ENCODE measurements at places on chromosomes 5 and 9.

- DNase-seq: no peak
Observed at GRCh38 chr9:136001231-136001630, 40.1 kb upstream of the UBAC1 start.

DNA sequence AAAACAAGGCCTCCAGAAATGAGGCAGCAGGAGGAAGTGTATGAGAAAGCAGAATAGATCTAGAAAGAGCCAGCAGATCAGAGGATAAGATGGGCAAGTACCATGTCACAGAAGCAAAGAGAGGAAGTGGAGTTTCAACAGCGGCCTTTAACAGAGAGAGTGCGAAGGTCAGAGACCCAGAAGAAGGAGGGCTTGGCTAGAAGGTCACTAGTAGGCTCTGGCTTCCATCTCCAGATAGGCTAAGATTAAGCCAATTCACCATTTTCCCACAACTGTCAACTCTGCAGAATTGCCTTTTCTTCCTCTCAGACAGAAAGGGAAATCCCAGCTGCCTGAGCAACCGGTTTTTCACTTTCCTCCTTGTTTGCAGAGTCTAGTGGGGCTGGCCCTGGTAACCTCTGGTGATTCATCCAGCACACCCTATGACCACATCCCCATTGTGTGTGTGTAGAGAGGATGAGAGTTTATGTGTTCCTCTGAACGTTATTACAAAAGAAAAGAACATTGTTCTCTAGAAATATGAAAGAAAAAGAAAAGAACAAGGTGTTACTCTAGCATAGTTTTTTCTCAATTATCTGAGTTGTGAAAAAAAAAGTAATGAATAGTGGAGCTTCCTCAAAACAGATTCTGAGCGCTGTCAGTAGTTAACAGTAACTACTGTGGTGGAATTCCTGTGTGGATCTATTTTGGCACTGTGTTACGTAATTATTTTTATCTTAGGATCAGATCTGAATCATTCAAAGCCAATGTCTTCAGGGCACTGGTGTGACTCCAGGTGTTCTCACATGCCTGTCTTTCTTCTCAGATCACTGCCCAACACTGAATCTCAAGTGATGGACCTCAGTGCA, 220.4 kb downstream of the ARRDC3 start:
- DNase-seq: no peak

GRCh38 chr9:16579872-16580432, 290.5 kb downstream of the BNC2 start:
- DNase-seq: no peak

DNA sequence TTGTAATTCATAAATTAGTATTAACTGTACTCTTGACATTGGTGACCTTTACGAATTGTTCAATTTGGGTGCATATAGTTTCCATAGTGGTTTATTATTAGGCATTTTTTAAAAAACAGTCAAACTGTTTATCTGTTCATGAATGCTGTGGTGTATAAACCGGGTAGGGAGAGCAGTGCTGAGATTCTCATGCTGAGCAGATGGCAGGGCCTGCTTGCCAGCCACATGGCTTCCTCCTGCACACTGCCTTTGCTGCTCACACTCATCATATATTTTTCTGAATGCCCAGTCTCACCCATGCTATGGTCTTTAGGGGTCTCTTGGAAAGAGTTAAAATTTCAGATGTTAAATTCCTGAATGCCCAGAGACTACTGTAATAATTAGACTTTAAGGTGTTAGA, 40.8 kb downstream of the NNT start:
- DNase-seq: no peak

GRCh38 chr5:133122711-133123110, 70.9 kb downstream of the HSPA4 start:
- DNase-seq: no peak

- no peak for DNase-seq
Observed at GRCh38 chr5:10671041-10672008, 89.7 kb downstream of the DAP start.

- no peak for DNase-seq
Observed at GRCh38 chr5:132099076-132099748, 25.6 kb downstream of the CSF2 start.

DNA sequence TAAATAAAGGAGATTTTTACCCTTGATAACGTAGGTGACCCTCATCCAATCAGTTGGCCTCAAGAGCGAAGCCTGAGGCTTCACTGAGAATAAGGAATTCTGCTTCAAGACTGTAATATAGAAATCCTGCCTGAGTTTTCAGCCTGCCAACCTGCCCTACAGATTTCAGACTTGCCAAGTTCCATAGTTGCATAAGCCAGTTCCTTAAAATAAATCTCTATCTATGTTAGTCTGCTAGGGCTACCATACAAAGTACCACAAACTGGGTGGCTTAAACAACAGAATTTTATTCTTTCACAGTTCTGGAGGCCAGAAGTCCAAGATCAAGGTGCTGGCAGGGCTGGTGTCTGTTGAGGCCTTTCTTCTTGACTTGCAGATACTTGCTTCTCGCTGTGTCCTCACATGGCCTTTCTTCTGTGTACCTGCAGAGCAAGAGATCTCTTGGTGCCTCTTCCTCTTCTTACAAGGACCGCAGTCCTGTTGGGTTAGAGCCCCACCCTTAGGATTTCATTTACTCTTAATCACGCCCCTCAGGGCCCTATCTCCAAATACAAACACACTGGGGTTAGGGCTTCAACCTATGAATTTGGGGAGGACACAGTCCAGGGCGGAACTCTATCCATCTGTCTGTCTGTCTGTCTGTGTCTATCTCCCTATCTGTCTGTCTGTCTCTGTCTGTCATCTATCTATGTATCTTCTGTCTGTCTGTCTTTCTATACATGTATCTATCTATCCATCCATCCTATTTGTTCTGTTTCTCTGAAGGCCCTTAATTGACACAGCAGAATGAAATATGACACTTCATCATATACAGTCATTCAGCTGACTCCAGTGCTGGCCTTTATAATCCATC, 17.0 kb upstream of the CMBL start:
- DNase-seq: no peak

DNA sequence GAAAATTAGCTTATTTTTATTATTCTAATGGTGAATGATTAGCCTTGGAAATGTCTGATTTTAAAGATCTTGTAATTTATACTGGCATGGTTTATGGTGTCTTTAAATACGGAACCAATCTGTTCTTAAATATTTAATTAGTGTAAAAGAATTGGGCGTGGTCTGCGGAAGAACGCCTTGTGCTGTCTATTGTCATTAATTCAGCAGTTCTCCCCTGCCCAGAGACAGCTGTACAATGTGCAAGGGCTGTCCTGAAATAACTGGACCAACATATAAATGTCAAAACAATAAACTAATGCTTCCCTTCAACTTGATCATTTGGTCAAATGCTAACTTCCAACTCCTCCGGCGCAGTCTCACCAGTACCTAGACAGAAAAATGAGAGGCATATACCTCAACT, 124.3 kb downstream of the CCDC192 start:
- DNase-seq: no peak

DNA sequence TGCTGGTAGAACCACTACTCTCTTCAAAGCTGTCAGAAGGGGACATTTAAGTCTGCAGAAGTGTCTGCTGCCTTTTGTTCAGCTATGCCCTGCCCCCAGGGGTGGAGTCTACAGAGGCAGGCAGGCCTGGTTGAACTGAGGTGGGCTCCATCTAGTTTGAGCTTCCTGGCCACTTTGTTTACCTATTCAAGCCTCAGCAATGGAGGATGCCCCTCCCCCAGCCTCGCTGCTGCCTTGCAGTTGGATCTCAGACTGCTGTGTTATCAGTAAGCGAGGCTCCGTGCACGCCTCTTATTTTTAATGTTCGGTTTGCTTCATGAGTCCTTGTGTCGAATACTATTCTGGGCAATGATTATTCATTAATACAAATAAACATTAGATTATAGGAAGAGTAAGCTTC, 3.1 kb upstream of the SLC27A6 start:
- no peak for DNase-seq

GRCh38 chr5:131323378-131323777, 59.5 kb downstream of the CDC42SE2 start:
- DNase-seq: no peak

- DNase-seq: no peak
Observed at GRCh38 chr9:96721731-96722429, 56.0 kb downstream of the ZNF510 start.

- DNase-seq: no peak
Observed at GRCh38 chr9:131578021-131578420, 32.7 kb downstream of the PRRT1B start.

Data from H1 (cell line).